CD4-positive, alpha-beta T cell treated with Interferon gamma for 1 hour (primary cell): ENCODE measurements at places on chromosomes 6 and 20.

DNA sequence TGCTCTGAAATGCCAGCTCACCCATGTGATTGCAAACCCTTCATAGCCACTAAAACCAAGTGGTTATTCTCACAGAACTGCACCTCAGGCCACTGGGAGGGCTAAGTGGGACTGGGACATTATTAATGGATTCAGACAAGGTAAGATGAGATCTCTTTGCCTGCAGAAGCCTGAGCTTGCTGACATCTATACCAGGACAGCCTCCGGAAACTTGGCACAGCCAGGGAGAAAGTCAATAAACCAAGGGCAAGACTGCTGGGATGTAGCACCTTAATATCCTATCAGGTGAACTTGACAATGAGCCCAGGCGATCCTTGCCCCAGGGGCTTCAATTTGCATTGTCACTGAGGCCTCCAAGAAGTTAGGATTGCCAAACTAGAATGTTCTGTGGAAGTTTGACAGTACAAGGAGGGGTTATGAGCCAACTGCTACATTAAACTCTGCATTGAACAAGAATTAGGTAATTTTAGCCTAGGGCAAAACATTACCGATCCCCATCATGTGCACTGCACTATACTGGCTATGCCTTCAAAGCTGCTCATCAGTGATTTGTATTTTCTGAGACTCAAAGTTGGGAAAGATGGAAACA lies 60.1 kb upstream of the RALGAPA2 start:
- DNase-seq = no peak

- no peak for DNase-seq
Observed at GRCh38 chr6:70693887-70694286, 26.2 kb downstream of the SMAP1 start.

DNA sequence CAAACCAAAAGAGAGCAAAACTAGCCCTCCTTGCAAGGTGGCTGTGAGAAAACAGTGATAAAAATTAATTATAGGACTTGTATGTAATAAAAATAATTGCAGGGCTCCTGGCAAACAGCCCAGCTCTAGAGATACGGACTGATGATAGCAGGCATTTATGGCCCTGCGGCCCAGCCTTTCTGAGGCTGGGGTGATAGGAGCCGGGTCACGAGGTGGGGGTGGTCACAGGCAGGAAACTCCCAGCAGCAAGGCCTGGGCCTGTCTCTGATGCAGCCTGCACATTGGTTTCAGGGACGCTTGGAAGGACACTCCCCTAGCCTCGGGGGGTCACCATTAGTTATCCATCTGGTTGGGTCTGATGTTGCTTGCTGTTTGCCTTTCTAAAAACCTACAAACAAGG lies 18.7 kb upstream of the TTPAL start:
- no peak for DNase-seq

- no peak for DNase-seq
Observed at GRCh38 chr20:4866429-4866828, 134.9 kb downstream of the SLC23A2 start.

DNA sequence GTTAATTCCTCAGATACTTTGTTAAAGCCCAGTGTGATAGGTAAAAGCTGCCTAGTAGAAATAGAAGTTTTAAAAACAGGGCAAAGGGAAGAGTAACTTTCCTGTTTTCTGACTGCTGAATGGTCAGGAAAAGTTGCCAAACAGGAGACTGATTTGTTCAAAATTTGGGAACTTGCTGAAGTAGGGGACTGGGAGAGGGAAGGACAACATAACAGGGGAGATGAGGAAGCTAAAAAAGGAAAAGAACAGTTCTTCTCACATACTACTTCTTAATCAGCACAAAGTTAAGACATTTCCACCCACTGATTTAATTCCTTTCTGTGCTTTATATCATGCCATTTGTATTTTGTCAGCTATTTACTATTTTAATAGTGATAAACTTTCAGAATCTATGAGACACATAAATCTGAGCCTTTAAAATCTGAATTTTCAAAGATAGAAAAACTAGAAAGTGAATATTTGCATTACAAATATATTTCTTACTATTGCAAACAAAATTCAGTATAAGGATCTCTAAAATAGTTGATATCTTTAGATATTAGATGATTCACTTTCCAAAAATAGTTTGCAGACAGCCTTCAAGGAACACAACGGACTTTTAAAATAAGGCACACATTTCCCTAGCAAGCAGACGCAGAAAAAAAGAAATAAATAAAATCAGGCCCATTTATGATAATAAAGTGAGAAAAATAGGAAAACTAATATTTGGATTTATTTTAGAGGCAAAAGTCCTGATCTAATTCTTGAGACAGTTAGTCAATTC lies 36.9 kb upstream of the SLC16A10 start:
- DNase-seq = no peak

- no peak for DNase-seq
Observed at GRCh38 chr6:113755449-113756289, 101.5 kb upstream of the MARCKS start.

DNA sequence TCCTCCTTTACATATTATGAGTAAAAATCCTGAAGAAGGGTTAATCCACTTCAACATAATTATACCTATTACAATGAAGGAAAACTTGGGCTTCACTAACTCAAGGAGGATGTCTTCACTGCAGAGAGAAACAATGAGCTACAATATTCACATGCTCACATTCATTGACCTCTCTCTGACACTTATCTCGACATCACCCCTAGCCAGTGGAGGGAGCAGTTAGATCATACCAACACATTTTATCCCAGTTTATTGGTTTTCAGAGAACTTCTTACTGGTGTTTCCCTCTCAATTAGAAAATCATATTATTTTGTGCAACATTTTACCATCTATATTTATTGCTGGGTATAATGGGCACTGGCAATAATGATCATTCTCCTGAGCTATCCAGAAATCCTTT lies 646.5 kb downstream of the TENT5A start:
- DNase-seq = no peak

DNA sequence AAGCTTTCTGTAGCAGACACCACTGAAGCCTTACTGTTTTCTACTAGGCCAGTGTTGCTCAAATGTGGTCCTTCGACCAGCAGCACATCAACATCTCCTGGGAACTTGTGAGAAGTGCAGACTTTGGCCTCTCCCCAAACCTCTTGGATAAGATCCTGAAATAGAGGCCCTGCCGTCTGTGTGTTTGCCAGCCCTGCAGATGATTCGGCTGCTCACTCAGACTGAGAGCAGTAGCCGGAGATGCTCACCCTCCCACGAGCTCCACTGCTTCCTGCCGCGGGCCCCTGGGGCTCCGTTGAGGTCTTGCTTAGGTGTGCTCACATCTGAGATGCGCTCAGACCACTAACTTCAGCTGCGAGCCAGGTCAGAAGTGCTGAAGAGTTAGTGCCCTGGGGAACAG lies 129.5 kb upstream of the SSTR4 start:
- DNase-seq = no peak

DNA sequence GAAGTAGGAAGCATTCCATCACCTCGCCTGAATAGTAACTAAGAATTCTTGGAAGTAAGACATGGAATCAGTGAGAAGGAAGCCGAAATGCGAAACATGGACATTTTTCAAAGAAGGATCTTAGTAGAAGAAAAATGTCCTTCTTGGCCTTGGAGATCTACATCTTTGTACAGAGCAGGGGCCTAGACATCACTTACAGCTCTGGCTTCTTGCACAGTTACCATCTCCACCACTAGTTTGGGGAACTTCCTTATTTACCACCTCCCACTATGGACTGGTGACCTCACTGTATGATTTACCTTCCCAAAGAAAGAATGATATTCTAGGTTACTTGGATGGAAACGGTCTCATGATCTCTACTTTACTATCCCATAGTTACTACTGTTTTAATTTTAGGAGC lies 15.7 kb downstream of the CASS4 start:
- no peak for DNase-seq

DNA sequence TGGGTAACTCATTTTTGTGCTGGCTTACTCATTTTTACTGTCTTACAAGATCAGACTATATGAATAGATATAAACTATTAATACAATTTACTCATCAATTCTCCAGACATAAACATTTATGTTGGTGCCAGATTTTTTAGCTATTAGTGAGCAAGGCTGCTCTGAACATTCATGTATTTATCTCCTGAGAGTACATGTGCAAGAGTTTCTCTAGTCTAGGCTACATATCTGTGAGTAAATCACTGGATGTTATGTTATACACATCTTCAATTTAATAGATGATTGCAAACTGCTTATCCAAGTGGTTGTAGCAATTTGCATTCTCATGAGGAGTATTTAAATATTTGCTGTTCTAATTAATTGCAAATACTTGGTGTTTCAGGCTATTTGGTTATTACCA lies 687.1 kb downstream of the PTPRT start:
- DNase-seq = no peak

DNA sequence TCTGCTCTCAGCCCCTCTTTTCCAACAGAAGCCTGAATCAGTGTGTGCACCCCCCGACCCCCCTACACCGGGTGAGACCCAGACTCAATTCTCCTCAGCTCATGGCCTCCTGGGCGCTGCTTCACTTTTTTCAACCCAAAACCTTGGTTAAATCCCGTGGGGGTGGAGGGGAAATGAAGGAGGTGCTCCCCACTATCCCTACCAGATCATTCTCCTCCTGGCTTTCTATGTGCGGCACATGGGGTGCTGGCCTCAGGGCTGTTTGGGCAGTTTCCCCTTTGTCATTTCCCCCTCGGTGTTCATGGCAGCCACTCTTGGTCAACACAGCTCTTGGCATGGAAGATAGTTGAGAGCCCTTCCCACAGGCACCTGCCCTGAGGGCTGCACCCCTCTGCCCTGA lies 4.6 kb downstream of the CST4 start:
- no peak for DNase-seq

GRCh38 chr20:31704225-31705119 lies 18.2 kb downstream of the BCL2L1 start:
- DNase-seq = no peak
